ENCODE measurements at places on chromosomes 1 and 21.

DNA sequence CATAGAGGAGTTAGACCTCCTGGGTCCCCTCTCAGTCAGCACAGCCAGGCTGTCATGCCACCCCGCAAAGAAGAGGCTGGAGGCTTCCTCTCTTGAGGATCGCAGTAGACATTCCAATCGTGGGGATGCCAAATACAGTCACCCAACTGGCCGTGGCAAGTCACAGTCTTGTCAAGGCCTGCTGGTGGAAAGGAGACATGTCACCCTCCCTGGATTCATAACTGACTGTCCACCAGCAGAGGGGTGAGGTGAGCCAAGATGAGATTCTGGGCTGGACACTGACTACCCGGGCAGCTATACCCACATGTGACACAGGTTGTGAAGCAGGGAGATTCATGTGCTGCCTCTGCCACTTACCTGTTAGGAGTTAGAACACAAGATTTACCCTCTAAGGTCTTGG, 123.5 kb upstream of the NGF start:
- no peak for DNase-seq

DNA sequence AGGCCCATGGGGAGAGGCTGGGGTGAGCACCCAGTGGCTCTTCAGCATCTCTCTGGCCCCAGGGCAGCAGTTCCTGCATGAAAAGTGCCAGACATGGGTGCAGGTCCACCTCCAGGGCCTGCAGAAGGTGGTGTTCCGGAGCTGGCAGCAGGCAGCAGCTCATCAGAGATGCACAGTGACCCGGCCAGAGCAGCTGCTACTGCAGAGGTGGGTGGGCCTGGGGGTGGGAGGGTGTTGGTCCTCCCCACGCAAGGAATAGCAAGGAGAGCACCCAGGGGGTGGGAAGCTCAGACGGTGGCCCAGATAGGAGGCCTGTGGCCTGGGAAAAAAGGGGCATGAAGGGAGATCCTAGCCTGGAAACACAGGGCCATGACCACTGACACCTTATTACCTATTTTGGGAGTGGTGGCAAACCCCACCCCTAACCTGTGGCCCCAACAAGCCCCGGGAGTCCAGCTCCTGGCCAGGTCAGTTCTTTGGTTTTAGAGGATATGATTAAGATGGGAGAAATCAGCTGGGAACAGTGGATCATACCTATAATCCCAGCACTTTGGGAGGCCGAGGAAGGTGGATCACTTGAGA, 20.2 kb downstream of the C1orf167 start:
- no peak for DNase-seq

GRCh38 chr1:40132383-40133311, 28.5 kb upstream of the RLF start:
- peak; percentile 41 for DNase-seq

GRCh38 chr1:39919545-39919944, 17.8 kb upstream of the MYCL start:
- peak; percentile 80 for DNase-seq

DNA sequence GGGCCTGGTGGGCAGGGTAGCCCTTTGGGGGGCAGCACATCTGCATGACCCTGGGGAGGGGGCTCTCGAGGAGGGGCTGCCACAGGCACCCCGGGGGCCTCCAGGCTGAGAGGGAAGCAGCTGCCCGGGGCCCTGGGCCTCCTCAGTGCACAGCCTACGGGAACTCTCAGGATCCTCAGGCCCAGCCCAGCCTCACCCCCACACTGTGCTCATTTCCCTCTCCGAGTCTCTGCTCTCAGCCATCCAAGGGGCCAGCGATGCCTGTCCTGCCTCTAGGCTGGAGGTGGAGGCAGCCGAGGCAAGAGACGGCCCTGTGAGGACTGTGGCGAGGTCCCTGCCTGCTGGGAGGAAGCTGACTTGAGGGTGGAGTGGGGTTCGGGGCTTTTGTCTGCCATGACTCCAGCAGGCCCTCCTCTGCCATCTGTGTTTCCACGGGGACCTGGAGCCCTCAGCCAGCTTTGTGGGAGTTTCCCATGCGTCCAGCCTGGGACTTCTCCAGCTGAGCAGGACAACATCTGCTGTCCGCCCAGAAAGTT, 7.2 kb upstream of the PLEKHG5 start:
- no peak for DNase-seq

GRCh38 chr1:96674915-96675314, 46.7 kb upstream of the PTBP2 start:
- DNase-seq: no peak

- DNase-seq: no peak
These were observed 74.1 kb upstream of the PLXNA2 start for GRCh38 chr1:208318150-208318734.

- no peak for DNase-seq
These were observed 3.7 kb upstream of the SERPINC1 start for GRCh38 chr1:173920861-173921260.

DNA sequence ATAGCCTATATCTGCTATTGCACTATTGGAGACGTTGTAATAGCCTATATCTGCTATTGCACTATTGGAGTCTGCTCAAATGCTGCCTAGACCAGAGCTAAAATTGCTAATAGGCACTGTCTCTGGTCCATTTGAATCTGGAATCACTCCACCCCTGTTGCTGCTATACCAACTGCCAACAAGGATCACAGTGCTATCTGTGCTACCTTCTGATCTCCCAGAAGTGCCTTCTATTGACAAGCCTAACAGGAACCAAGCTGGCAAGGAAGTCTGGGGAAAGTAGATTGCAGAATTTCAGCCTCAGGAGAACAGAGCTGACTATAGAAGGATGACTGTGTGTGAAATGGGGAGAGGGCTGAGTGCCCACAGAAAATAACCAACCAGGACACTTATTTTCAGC, 15.9 kb downstream of the RWDD3 start:
- no peak for DNase-seq

DNA sequence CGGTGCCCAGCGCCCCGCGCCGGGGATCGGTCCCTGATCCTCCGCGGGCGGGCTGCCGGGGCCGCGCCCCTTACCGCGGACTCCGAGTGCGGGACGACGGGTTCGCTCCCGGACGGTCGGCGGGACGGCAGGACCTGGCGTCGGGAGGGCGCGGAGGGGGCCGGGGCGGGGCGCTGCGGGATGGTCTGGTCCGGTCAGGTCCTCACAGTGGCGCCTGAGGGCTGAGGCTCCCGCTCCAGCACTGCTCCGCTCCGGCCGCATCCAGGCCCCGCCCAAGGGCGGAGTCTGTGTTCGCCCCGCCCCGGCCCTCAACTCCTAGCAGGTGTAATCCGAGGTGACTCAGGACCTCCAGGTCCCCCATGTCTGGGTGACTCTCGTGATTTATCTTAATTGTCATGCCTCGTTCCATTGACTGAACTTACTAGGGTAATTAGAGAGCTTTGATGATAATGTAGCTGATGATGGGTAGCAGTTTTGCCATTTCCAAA, at the start of gene RAB3B:
Gene RAB3B, minus strand, starts transcription at position 223 of the 488 bp plus-strand sequence. CDS start 13,583 bp downstream, outside the sequence.
- peak; percentile 95 for DNase-seq

GRCh38 chr1:112711670-112712069, 3.5 kb downstream of the PPM1J start:
- DNase-seq: no peak

GRCh38 chr1:76425201-76426145, 350.9 kb downstream of the ST6GALNAC3 start:
- no peak for DNase-seq

GRCh38 chr1:43318831-43319230, 18.0 kb downstream of the TIE1 start:
- no peak for DNase-seq

DNA sequence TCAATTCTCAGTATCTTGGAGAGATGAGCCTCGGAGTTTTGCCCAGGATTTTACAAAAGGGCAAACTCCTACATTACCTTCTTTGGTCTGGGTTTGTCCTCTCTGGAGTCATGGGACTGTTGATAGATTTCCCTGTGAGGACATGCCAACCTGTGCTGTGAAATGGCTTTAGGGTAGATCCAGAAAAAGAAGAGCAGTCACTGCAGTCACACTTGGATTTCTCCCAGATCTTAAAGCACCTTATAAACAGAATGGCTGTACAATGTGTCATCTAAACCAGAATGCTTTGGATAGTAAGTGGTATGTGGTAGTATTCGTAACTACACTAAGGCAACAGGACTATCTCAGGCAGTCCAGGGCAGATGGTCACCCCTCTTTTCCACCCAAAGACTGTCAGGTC, 1.9 kb upstream of the CSRP1 start:
- peak; percentile 39 for DNase-seq

DNA sequence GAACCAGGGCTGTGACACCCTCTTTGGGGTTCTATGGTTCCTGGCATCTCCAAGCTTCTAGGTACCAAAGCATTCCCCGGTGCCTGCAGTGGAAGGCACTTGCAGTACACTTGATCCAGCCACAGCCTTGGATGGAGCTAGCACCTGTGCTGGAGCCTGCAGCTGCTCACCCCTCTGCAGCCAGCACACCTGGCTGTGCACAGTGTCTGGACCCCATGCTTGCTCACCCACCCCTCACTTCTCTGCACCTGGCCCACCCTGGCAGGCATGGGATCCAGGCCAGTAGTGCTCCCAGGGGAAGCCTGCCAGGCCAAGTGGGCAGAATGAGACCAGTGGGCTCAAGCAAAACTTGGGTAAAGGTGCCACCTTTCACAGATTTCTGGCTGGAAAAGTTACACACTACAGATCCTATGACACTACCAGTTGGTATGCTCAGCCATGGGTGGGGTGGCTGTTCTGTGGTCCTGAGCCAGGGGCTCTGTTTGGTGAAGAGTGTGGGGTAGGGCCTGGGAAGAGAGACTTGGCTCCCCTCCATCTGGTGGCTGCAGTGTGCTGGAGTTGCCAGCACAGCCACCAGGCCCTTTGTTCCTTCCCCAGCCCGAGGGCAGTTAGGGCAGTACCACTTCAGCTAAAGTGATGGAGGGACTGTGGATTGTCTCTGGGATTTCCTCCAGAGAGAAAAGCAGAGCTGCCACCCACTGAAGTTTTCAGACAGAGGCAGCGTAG, 157.8 kb upstream of the LRRC7 start:
- no peak for DNase-seq

DNA sequence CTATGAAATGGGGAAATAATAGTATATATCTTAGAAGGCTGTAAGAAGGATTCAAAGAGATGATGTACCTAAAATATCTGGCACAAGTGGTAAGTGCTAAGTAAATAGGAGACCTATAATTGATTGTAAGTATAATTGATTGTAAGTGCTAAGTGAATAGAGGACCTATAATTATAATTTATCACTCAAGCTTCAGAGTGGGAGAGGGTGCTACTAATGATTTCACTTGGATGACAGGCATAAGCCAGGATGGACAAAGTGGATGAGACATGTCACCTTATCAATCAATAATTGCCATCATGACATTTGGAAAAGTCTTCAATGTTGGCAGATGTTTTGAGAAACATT, 11.2 kb downstream of the RCAN1 start:
- no peak for DNase-seq

DNA sequence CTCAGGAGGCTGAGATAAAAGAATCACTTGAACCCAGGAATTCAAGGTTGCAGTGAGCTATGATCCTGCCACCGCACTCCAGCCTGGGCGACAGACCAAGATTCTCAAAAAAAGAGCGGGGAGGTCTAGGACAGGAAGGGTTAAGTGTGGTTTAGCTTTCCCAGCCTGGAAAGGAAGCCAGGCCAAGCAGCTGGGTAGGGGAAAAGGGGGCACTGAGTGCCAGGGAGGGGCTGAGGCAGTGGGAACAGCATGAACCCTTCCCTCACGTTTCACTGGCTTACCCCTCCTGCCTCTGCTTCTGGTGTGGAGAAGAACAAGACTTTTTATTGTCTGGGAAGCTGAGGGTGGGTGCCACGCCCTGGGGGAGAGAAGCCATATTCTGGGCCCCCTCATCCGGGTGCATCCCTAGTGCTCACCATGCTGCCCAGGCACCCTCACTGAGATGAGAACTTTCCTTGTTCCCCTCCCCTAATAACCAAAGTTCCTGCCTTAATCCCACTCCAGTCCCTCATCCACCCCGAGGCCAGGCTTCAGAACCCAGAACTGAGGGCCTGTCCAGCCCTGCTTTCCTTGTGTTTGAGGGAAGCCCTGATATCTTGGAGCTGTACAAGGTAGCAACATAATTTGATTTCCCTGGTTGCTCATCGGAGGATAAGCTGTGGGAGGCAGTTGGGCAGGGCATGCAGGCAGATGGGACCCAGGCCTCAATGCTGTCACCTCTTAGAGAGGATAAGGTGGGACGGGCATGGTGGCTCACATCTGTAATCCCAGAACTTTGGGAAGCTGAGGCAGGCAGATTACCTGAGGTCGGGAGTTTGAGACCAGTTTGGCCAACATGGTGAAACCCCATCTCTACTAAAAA, 2.0 kb upstream of the LMNA start:
- DNase-seq: no peak

- no peak for DNase-seq
These were observed 51.9 kb downstream of the NR5A2 start for GRCh38 chr1:200079232-200079940.

DNA sequence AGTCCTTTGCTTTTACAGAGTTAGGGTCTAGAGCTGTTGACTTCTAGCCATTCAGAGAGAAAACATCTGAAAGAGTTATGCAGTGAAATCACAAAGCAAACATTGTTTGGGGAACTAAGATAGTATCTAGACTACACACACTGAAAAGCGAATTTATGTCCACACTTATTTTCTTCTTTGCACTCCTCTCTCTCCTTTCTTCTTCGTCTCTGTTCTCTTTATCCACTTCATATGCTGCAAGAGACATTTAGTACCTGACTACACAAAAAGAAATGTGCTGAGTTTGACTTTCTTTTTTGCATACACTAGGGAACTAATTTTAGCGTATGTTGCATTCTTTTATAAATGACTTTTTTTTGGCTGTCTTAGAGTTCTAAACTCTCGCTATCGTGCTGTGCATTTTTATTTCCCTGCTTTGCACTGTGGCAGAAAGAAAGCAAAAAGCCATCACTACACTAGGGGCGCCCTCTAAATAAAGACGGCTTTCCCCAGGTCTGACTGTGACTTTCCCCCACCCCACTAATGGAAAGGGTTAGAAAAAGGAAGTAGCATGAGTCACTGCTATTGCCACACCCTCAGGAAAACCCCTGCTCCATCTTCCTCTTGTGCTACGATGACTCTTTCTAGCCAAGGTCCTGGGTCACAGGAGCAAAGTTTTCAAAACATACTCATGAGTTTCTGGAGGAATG, 65.7 kb downstream of the MAP3K7CL start:
- DNase-seq: peak; percentile 80

DNA sequence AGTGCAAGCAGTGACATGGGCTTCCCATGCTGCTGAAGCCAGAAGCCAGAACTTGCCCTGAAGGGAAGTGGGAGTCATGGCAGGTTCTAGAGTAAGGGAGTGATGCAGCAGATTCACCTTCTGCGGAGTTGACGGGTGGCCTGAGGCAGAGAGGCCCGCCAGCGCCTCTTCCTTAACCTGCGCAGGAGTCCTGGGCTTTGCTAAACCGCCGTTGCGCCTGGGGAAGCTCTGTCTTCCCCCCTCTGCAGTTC, 67.3 kb downstream of the OBSCN start:
- no peak for DNase-seq
